Activated CD8-positive, alpha-beta T cell treated with anti-CD3 and anti-CD28 coated beads for 36 hours (primary cell): ENCODE measurements at places on chromosomes 3 and 15. TPM values are rescaled to one million over a fixed set of nuclear protein-coding genes. Genes with fewer than 3 reads are reported as not detected.

DNA sequence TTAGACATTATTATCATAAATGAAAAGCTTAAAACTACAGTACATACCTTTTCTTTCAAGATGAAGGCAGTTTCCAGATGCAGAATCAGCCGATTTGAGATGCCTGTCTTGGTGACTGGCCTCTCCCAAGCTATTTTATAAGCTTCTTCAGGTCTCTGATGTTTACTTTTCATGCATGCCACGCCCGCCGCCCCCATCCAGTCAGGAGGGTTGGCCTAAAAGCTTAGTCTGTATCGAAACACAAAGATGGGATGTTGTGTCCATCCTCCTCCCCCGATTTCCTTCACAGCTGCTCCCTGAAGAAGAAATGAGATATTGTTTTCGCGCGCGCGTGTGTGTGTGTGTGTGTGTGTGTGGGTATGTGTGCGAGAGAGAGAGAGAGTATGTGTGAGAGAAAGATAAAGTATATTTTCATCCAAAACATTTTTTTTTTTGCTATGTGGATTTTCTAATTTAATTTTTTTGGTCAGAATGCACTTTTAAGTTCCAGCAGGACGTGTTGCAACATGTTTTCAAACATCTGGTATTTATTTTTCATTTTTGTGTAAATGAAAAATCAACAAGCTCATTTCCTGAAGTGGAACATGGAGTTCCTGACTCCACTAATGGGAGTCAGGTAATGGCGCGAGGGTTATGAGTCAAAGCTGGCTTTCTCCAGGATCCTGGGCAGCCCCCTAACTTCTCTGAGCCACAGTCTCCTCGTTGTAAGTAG, at the start of gene APOD:
TSS of gene APOD (minus strand) at position 110 of the 712 bp plus-strand sequence. CDS start 4,479 bp downstream, outside the sequence.
- H3K36me3 ChIP-seq: no peaks in the 10 kb centered on the region
- peak; percentile 16 for DNase-seq
- peaks cover 8% of the 10 kb centered on the region for H3K4me1 ChIP-seq
- H3K4me3 ChIP-seq: no peak within 1 kb of the TSS
- peaks cover 3% of the 10 kb centered on the region for H3K27me3 ChIP-seq

DNA sequence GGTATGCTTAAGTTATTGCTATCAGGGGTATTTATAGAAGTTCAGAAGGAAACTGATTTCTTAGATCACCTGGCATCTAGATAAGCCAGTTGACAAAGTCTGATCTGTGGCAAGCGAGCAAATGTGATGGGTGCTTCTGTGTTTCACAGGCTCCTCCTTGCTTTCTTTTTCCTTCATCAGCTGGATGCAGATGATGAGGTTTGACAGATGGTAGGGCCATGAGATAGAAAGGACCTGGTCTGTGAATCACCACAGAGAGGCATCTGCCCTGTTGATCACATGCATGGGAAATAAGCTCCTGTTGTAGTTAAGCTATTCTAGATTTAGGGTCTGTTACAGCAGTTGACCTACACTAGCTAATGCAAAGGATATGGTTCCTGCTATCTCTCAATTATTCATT, 372.0 kb downstream of the NEK10 start:
- DNase-seq: no peak
- no peaks in the 10 kb centered on the region for H3K27me3 ChIP-seq
- no peaks in the 10 kb centered on the region for H3K36me3 ChIP-seq
- H3K27ac ChIP-seq: no peak overlapping the region
- H3K4me3 ChIP-seq: no peak overlapping the region

DNA sequence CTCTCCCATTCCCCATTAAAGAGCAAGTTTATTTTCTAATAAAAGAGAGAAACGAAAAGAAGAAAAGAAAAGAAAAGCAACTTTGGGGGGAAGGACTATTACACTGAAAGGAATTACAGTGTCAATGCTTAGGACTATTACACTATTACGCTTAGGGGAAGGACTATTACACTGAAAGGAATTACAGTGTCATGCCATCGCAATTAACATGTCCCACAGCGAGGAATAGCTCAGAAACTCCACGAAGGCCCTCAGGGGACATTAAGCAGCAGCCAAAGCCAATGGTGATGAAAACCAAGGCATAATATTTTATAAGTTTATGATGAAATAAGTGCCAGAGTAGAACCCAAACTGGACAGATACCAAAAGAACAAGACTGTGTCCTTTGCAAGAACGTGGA, 22.1 kb upstream of the DET1 start:
- H3K27me3 ChIP-seq: peaks cover 2% of the 10 kb centered on the region
- no peaks in the 10 kb centered on the region for H3K36me3 ChIP-seq
- DNase-seq: no peak
- H3K4me3 ChIP-seq: no peak overlapping the region
- no peaks in the 10 kb centered on the region for H3K4me1 ChIP-seq
- H3K27ac ChIP-seq: no peak overlapping the region

The FBXO40 gene
- not detected for total RNA-seq

The GOLGA8T gene
- 0.18 TPM for total RNA-seq
